ENCODE measurements at places on chromosomes 4 and X. TPM values are rescaled to one million over a fixed set of nuclear protein-coding genes. Genes with fewer than 3 reads are reported as not detected.

DCAF16 gene
- total RNA-seq: 39.1 TPM

NDST3 gene
- total RNA-seq: not detected

DCAF12L2 gene
- not detected for total RNA-seq

CT55 gene
- not detected for total RNA-seq

JCHAIN gene
- total RNA-seq: not detected

CSAG2 gene
- not detected for total RNA-seq

PAGE2 gene
- not detected for total RNA-seq

LIMCH1 gene
- total RNA-seq: not detected

RPS6KA3 gene
- total RNA-seq: 67.8 TPM

MAGEB6 gene
- total RNA-seq: not detected

RRH gene
- 0.32 TPM for total RNA-seq

PLK4 gene
- 47.6 TPM for total RNA-seq

SPANXD gene
- total RNA-seq: not detected

HMGN5 gene
- total RNA-seq: 2.3 TPM

NXF2B gene
- not detected for total RNA-seq

GPR82 gene
- total RNA-seq: 0.07 TPM

NEUROG2 gene
- not detected for total RNA-seq

MMRN1 gene
- total RNA-seq: 0.95 TPM

CXCL8 gene
- 2.2 TPM for total RNA-seq

USP17L17 gene
- total RNA-seq: not detected

FAT1 gene
- 0.36 TPM for total RNA-seq

SORCS2 gene
- total RNA-seq: not detected

EREG gene
- total RNA-seq: not detected

ADGRL3 gene
- total RNA-seq: not detected

SHROOM3 gene
- not detected for total RNA-seq

GPR143 gene
- total RNA-seq: not detected

HOPX gene
- 36.9 TPM for total RNA-seq

SHROOM4 gene
- not detected for total RNA-seq

FGB gene
- total RNA-seq: not detected

VCX2 gene
- not detected for total RNA-seq

IDUA gene
- total RNA-seq: 35.3 TPM

HTN1 gene
- not detected for total RNA-seq

TGIF2LX gene
- total RNA-seq: not detected

BEX1 gene
- total RNA-seq: 0.23 TPM

HNRNPH2 gene
- total RNA-seq: 41.5 TPM

ITIH6 gene
- not detected for total RNA-seq

NR3C2 gene
- 0.23 TPM for total RNA-seq

LPAR4 gene
- total RNA-seq: not detected

KIT gene
- 1.1 TPM for total RNA-seq
